Uterus (tissue), 4 donors: ENCODE measurements at places on chromosomes 13 and 19. TPM values are rescaled to one million over a fixed set of nuclear protein-coding genes. Genes with fewer than 3 reads are reported as not detected.
A peak's percentile ranks its signal among the peaks of the same experiment; 100 is the strongest.

Gene DAND5
- total RNA-seq: not detected

- H3K4me1 ChIP-seq: peaks cover 16% of the 10 kb centered on the region
- H3K27ac ChIP-seq: peak overlapping the region; percentile 91
- H3K36me3 ChIP-seq: no peaks in the 10 kb centered on the region
- no peak overlapping the region for H3K4me3 ChIP-seq
Measured at GRCh38 chr13:112709825-112710783, 20.3 kb downstream of the ATP11A start.

GRCh38 chr13:30523211-30523610 lies 57.5 kb upstream of the HMGB1 start:
- H3K27me3 ChIP-seq: no peaks in the 10 kb centered on the region
- no peak for DNase-seq
- H3K4me1 ChIP-seq: no peaks in the 10 kb centered on the region
- H3K4me3 ChIP-seq: no peak overlapping the region
- no peak overlapping the region for H3K27ac ChIP-seq

GRCh38 chr19:30780032-30780431 lies 407.8 kb downstream of the ZNF536 start:
- no peak for DNase-seq
- no peaks in the 10 kb centered on the region for H3K27me3 ChIP-seq

Gene FGF21
- not detected for total RNA-seq

- H3K4me3 ChIP-seq: no peak overlapping the region
- H3K4me1 ChIP-seq: no peaks in the 10 kb centered on the region
Measured at GRCh38 chr19:13209484-13210338, 59.5 kb downstream of the IER2 start.

Gene TSHZ3
- total RNA-seq: 65.5 TPM

DNA sequence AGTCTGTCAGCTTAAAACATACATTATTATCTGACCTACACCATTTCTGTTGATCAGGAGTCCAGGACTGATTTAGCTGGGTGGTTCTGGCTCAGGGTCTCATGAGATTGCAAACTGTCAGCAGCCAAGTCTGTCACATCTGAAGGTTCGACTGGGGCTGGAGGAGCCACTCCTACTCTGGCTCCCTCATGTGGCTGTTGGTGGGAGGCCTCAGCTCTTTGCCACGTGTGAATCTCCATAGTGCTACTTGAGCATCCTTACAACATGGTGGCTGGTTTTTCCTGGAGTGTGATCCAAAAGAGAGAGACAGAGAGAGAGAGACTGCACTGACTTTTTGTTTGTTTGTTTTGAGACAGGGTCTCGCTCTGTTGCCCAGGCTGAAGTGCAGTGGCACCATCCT lies 63.6 kb upstream of the NFIC start:
- peaks cover 22% of the 10 kb centered on the region for H3K27me3 ChIP-seq
- no peak overlapping the region for H3K27ac ChIP-seq
- no peaks in the 10 kb centered on the region for H3K4me1 ChIP-seq
- no peak overlapping the region for H3K4me3 ChIP-seq
- no peaks in the 10 kb centered on the region for H3K36me3 ChIP-seq

GRCh38 chr19:42279155-42279901 lies 10.3 kb downstream of the CIC start:
- peaks cover 43% of the 10 kb centered on the region for H3K4me1 ChIP-seq
- H3K27me3 ChIP-seq: no peaks in the 10 kb centered on the region
- DNase-seq: no peak
- peak overlapping the region; percentile 97 for H3K27ac ChIP-seq
- peak overlapping the region; percentile 58 for H3K4me3 ChIP-seq
- no peaks in the 10 kb centered on the region for H3K36me3 ChIP-seq

Gene ANGPTL8
- not detected for total RNA-seq

DNA sequence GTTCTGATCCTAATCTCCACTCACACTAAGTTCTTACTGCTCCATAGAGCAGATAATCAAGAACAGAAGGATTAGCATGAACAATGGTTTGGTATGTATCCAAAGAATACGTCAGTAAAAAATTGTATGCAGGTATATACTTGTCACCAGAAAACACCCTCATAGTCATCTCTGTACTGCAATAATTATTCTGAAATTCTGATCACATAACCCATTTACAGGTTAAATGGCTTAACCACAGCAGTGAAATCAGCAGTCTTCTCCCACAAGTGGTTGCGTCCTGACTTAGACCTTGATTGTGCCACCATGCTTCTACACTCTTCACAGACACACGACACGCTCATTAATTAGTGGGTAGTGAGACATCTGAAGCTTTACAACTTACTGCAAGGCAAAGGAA lies 50.9 kb downstream of the LNX2 start:
- no peak overlapping the region for H3K27ac ChIP-seq
- H3K4me1 ChIP-seq: no peaks in the 10 kb centered on the region
- no peaks in the 10 kb centered on the region for H3K36me3 ChIP-seq
- H3K27me3 ChIP-seq: no peaks in the 10 kb centered on the region
- DNase-seq: no peak
- H3K4me3 ChIP-seq: no peak overlapping the region

Gene C1QTNF9B
- total RNA-seq: not detected

DNA sequence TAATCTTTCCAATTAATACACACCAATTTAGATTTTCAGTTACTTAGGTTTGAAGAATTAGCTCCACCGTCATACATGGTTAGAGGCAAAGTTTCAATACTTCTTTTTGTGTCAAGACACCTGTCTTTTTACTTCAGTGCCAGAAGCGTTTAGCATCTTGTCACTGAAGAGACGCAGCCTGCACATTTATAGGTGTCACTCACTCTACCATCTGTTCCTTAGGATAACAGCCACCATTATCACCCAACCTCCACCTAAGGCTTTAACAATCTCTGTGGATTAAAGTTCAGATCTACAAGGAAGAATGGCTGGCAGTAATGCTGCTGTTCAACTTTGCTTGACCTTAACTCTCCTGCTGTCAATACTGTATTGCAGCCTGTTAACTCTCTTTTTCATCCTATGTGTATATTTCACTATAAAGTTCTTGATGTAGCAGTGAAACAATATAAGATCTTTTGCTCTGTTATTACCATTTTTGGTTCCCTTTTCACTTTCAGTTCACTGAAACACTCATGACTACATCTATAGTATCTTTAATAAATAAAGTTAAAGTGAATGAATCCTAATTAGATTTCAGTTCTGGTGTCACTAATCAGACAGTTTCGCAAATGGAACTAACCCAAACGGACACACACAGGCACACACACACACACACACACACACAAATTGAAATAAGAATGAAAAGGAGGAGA lies 435.6 kb downstream of the PCDH9 start:
- H3K4me1 ChIP-seq: no peaks in the 10 kb centered on the region
- DNase-seq: no peak
- no peak overlapping the region for H3K27ac ChIP-seq
- no peaks in the 10 kb centered on the region for H3K36me3 ChIP-seq
- no peaks in the 10 kb centered on the region for H3K27me3 ChIP-seq
- H3K4me3 ChIP-seq: no peak overlapping the region

Gene TSKS
- 1.9 TPM for total RNA-seq

DNA sequence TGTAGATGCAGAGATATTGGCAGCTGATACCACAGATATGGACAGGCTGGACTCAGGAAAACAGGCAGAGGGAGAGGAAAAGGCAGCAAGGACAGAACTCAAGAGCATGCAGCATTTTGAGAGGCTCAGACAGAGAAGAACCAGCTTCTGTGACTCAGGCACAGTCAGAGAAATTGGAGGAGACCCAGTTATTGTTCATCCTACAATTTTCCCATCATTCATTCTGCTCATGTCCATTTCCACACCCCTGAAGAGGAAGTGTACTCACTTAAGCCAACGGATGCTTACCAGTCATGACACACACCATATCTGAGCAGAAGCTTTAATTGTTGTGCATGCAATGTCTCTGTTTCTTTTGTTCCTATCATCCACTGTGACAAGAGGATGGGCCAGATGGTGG lies 359.8 kb upstream of the HTR2A start:
- H3K27me3 ChIP-seq: no peaks in the 10 kb centered on the region
- H3K4me3 ChIP-seq: no peak overlapping the region
- no peaks in the 10 kb centered on the region for H3K36me3 ChIP-seq
- H3K4me1 ChIP-seq: no peaks in the 10 kb centered on the region
- DNase-seq: no peak

DNA sequence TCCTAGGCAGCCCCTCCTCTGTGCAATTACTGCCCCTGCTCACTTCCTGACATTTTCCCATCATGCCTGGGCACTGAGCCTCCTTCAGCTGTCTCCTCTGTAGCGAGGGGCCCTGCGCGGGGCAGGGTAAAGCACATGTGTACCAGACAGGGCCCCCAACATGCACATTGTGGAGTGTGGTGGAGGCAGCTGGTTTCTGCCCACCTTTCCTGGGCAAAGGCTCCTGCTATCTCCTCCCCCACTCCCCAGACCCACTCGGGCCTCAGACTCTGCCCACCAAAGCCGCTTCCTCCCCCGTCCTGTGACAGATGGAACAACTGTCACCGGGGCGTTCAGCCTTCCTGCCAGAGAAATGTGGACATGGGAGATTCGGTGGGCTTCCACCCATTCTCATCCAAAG lies 2.9 kb upstream of the KPTN start:
- H3K36me3 ChIP-seq: no peaks in the 10 kb centered on the region
- H3K4me1 ChIP-seq: no peaks in the 10 kb centered on the region
- DNase-seq: no peak
- no peaks in the 10 kb centered on the region for H3K27me3 ChIP-seq
- no peak overlapping the region for H3K4me3 ChIP-seq
- no peak overlapping the region for H3K27ac ChIP-seq

DNA sequence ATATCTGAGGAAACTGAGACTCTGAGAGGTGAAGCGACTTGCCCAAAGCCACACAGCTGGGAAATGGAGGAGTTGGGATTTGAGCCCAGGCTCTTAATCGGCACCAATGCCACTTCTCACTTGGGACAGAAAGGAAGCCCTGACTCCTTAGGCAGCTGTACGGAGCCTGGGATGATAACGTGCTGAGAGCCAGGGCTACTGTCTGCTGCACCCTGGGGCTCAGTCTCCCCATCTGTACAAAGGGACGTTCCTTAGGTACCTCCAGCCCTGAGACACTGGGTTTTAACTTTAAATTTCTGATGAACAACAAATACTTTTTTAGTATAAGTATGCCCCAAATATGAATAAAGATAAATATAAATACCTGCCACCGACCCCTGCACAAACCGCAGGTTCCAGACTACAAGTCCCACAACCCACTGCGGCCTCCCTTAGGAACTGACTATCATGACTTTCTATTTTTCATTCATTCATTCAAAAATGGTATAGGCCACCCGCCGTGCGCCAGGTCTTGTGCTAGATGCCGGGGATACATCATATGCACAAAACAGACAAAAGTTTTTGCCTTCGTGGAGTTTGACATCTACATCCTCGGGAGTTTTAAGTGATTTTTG lies 776 bp upstream of the NCLN start:
- H3K27me3 ChIP-seq: no peaks in the 10 kb centered on the region
- H3K36me3 ChIP-seq: no peaks in the 10 kb centered on the region
- DNase-seq: peak; percentile 80
- no peaks in the 10 kb centered on the region for H3K4me1 ChIP-seq
- H3K27ac ChIP-seq: peak overlapping the region; percentile 84

DNA sequence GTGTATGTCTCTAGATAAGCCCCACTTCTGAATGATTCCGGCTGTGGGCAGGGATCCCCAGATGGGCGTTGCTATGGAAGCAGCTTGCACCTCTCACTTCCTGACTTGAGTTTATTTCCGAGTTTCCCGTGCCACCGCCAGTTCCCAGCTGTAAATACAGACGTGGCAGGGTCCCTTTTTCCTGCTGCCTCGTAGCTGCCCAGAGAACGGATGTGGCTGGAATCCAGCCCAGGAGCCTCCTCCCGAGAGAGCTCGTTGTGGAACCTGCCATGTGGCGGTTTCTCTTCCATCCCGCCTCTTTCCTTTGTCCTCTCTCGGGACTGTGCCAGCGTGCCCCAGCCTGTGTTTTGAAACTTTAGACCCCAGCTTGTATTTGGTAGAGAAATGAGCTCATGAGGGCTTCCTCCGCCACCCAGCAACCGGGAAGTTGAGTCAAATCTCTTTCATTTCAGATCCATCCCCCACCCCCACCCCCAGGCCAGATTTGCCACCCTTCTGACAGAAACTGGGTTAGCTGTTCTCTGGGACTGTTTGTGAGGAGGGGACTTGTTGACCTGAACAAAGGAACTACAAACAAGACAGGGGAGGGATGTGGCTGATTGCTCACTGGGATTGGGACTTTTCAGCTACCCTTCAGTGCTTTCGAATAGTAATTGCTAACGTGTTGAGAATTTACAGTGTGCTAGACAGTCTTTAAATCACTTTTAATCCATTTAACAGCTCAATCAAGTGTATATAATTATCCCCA lies 96.6 kb downstream of the SIPA1L3 start:
- H3K27ac ChIP-seq: peak overlapping the region; percentile 88
- H3K4me3 ChIP-seq: peak overlapping the region; percentile 29
- no peaks in the 10 kb centered on the region for H3K4me1 ChIP-seq
- DNase-seq: peak; percentile 78
- H3K27me3 ChIP-seq: no peaks in the 10 kb centered on the region

GRCh38 chr13:43551897-43552456 lies 234.8 kb downstream of the ENOX1 start:
- no peaks in the 10 kb centered on the region for H3K27me3 ChIP-seq
- DNase-seq: no peak
- no peak overlapping the region for H3K4me3 ChIP-seq
- H3K27ac ChIP-seq: no peak overlapping the region

GRCh38 chr19:5364674-5365073 lies 24.1 kb upstream of the PTPRS start:
- no peaks in the 10 kb centered on the region for H3K36me3 ChIP-seq
- DNase-seq: no peak
- H3K27me3 ChIP-seq: no peaks in the 10 kb centered on the region
- H3K4me1 ChIP-seq: no peaks in the 10 kb centered on the region
- no peak overlapping the region for H3K4me3 ChIP-seq

DNA sequence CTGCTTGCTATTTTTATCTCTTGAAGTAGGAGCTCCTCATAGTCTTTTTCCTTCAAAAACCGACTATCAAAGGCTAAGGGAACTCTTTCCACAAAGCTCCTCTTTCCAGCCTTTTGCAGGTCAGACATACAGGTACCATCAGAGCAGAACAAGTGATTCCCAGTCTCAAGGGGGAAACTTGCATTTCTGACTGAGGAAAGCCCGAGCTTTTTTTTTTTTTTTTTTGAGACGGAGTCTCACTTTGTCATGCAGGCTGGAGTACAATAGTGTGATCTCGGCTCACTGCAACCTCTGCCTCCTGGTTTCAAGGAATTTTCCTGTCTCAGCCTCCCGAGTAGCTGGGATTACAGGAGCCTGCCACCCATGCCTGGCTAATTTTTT lies 32.0 kb downstream of the RUBCNL start:
- H3K27ac ChIP-seq: no peak overlapping the region
- no peaks in the 10 kb centered on the region for H3K27me3 ChIP-seq
- H3K36me3 ChIP-seq: no peaks in the 10 kb centered on the region
- no peak for DNase-seq
- no peaks in the 10 kb centered on the region for H3K4me1 ChIP-seq

Gene CD37
- 4.4 TPM for total RNA-seq

Gene DACT3
- 38.0 TPM for total RNA-seq

Gene FBXO27
- total RNA-seq: 6.2 TPM

DNA sequence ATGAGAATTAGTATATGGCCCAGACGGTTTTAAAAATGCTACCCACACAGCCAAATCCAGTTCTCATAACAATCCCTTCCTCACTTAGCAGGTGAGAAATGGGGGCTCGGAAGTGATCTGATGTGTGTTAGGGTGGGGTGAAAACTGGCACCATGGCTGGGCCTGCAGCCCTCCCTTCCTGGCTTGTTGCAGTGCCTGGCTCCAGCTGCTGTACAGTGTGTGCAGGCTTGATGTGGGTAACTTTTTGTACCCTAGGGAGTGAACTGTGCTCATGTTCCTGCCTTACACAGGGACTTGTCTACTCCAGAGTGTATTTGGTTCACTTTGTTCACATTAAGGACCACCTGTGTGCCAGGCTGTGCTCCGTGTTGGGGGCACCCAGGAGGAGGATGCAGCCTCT lies 177.2 kb downstream of the LMO7 start:
- no peaks in the 10 kb centered on the region for H3K36me3 ChIP-seq
- H3K27me3 ChIP-seq: no peaks in the 10 kb centered on the region
- H3K27ac ChIP-seq: no peak overlapping the region
- no peak for DNase-seq
- no peaks in the 10 kb centered on the region for H3K4me1 ChIP-seq

Gene IRF2BP1
- total RNA-seq: 38.4 TPM
